Lower lobe of right lung (tissue), 2 donors: ENCODE measurements at places on chromosomes 3 and 15. TPM values are rescaled to one million over a fixed set of nuclear protein-coding genes. Genes with fewer than 3 reads are reported as not detected.

UCN2 gene
- total RNA-seq = 0.32 TPM

ALDH1A2 gene
- 49.4 TPM for total RNA-seq

CLSTN2 gene
- 4.5 TPM for total RNA-seq

- no peak for DNase-seq
- H3K27ac ChIP-seq = no peak overlapping the region
- H3K36me3 ChIP-seq = peaks cover 22% of the 10 kb centered on the region
- no peaks in the 10 kb centered on the region for H3K4me1 ChIP-seq
- H3K4me3 ChIP-seq = no peak overlapping the region
These were observed 161.2 kb downstream of the ATP10A start for GRCh38 chr15:25701721-25702465.

GRCh38 chr15:98083203-98083910, 122.9 kb downstream of the ARRDC4 start:
- no peak overlapping the region for H3K27ac ChIP-seq
- H3K27me3 ChIP-seq = no peaks in the 10 kb centered on the region
- no peak overlapping the region for H3K4me3 ChIP-seq
- H3K36me3 ChIP-seq = no peaks in the 10 kb centered on the region
- DNase-seq = no peak

GRCh38 chr15:98671060-98672008, 23.0 kb downstream of the IGF1R start:
- no peaks in the 10 kb centered on the region for H3K36me3 ChIP-seq
- no peaks in the 10 kb centered on the region for H3K27me3 ChIP-seq
- no peak for DNase-seq
- H3K27ac ChIP-seq = peak overlapping the region; percentile 50
